Activated T-cell treated with anti-CD3 and anti-CD28 coated beads for 48 hours (primary cell): ENCODE measurements at places on chromosomes 4 and X.

DNA sequence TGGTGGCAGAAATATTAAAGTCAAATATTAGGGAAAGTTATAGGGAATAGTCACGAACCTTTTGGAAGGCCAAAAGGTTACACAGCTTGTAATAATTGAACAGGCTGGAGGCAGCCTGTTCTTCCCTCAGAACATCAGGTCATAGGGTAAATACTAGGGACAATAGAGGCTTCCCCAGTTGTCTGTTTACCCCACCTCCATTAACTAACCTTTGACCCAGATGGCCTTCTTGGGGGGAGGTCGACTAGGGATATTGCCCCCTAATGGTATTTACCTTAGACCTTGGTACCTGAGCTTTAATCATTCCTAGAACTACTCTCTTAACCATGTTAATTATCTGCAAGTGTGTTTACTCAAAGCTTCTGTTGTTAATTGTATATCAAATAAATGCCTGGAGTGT lies 26.0 kb downstream of the C4orf17 start:
- no peak for DNase-seq

GRCh38 chr4:76745240-76745639 lies 152.7 kb downstream of the SOWAHB start:
- no peak for DNase-seq

- no peak for DNase-seq
These were observed 32.7 kb upstream of the GLRA2 start for GRCh38 chrX:14496674-14497073.

DNA sequence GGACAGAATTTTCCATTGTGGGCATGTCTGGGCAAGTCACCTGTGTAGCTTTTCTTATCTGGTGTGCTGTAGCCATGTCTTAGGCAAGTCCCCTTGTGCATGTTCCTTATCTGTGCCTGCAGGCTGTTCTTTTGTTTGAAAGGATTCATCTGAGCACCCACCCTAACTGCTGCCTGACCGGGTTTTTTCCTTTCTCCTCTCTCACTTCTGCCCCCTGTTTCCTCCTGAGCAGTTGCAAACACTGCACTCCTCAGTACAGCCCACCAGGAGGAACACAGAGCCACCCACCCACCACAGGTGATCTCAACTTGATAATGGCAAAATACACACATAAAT lies 29.2 kb upstream of the IL9R start:
- no peak for DNase-seq

DNA sequence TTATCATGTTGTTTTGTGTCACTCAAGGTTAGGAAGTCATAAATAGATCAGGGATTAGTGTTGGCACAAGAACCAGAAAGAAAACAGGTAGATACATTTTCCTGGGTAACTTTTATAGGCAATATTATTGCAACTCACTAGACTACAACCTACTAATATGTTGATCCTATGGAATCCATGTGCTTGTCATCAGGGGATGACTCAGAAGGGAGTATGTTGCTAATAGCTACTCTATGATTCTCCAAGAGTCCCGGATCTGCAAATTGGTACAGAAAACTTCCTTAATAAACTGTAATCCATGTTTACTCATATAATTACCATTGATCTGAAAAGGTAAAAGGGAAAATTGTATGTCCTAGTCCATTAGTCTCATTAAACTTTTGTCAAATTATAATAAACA lies 11.7 kb upstream of the GNRHR start:
- no peak for DNase-seq

DNA sequence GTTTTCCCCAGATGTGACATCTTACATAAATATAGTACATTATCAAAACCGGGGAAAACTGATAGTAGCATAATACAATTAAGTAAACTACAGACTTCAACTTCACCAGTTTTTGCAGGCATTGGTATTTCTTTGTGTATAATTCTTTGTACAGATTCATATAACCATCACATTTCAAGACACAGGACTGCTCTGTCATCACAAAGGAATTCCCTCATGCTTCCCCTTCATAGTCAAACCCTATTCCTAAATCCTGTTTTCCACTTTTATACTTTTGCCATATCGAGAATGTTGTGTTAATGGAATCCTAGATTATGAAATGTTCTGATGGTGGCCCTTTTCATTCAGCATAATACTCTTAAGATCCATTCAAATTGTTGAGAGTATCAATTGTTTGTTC lies 36.0 kb downstream of the STIM2 start:
- no peak for DNase-seq

- DNase-seq = no peak
These were observed 4.8 kb downstream of the SH3BP2 start for GRCh38 chr4:2797545-2798305.

- no peak for DNase-seq
These were observed 73.6 kb downstream of the STK32B start for GRCh38 chr4:5124876-5125275.

DNA sequence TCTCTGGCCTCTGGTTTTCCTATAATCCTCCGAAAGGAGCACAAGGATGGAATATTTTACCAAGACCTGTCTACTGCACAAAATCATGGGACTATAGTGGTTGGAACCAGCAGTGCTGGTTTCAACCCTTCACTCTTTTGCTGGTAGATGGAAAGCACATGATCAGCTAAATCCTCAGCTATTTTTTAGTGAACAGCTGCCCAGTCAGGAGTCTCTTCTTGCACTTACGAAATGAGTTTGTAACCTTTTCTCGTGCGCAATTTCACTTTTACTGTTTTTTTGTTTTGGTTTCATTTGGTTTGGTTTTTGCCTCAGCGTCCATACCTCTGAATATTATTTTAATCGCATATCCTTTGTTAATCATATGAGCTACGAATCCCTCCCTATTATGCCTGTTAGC lies 418.5 kb upstream of the CPEB2 start:
- no peak for DNase-seq

- no peak for DNase-seq
These were observed 69.5 kb downstream of the AR start for GRCh38 chrX:67613366-67613765.

DNA sequence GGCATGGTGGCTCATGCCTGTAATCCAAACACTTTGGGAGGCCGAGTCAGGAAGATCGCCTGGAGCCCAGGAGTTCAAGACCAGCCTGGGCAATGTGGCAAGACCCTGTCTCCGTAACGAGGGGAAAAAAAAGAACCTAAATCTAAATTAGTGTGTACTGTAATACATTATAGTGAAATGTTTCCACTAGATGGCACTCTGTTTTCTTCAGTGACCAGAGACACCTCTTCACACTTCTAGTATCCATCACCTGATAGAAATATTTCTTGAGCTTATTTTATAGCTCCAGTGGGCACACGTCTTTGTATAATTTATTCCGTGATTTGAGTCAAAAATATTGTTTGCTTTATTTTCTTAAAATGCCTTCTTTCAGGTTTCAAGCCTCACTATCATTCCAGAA lies 600.9 kb upstream of the DIPK2B start:
- no peak for DNase-seq

DNA sequence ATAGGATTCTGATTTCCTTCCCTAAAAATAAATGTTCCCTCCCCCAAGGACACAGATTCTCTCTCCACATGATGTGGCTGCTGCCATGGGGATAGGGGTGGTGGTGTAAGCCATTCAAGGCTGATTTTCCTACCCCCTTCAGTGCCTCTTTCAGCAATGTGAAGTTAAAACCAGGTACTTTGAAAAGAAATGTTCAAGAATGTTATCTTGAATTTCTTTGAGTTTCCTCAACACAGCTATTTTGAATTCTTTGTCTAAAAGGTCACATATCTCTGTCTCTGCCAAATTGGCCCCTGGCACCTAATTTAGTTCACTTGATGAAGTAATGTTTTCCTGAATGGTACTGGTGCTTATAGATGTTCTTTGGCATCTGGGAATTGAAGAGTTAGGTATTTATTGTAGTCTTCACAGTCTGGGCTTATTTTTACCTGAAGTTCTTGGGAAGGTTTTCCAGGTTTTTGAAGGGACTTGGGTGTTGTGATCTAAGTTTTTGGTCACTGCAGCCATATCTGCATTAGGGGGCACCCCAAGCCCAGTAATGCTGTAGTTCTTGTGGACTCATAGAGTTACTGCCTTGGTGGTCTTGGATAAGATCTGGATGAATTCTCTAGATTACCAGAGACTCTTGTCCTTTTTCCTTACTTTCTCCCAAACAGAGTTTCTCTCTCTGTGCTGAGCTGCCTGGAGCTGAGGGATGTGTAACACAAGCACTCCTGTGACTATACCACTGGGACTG lies 7.6 kb upstream of the DIPK2B start:
- DNase-seq = no peak

DNA sequence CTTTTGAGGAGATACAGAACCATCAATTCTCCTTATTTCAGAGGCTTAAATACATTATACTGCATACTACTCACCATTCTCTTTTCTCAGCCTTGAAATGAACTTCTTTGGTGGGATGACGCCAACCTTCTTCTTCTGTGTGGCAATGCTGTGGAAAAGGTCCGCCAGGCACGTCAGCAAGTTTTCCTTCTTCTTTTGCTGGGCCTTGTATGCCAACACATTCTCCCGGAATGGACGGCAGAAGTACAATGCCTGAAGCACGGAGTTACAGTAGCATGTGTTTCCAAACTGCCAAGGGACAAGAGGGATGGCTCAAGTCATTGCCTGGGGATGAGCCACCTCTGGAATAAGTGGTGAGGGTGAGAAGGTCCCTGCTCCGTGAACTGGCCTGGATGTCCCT lies 31.2 kb downstream of the USP46 start:
- DNase-seq = no peak
